ENCODE measurements at places on chromosomes 16 and 17.

- DNase-seq: no peak
These were observed 51.3 kb upstream of the TMC5 start for GRCh38 chr16:19366391-19366790.

- no peak for DNase-seq
These were observed 21.5 kb upstream of the TMEM92 start for GRCh38 chr17:50252781-50253180.

DNA sequence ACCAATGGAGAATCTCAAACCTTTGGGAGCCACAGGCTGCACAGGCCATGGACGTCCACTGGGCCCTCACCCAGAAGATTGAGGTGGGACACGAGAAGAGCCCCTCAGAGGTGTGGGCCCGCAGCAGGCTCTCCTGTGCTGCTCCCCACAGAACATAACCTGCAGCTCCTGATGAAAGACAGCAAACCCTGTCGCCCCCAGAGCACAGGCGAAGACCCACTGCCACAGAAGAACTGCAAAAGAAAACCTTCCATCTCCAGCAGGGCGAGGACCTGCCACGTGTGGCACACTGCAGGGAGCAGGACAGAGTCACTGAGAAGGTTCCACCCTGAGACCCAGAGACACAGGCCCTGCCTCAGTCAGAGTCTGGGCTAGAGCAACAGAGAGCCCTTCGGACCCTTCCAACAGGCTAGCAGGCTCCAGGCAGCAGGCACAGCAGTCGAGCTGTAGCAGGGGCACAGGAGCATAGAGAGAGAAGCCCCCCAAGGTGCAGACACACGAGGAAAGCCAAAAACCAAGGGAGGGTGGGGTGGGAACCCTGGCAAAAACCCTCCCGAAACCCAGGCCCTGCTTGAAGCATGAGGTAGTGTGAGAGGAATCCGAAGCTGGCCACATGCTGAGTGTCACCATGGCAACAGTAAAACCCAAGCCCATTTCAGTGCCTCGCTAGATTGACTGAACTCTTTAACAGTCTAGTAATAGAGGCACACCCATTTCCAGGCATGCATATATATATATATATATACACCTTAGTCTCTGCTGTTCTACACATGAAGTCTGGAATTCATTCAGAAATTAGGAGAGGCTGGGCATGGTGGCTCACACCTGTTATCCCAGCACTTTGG is 60.0 kb upstream of the CHMP6 start:
- peak; percentile 85 for DNase-seq

DNA sequence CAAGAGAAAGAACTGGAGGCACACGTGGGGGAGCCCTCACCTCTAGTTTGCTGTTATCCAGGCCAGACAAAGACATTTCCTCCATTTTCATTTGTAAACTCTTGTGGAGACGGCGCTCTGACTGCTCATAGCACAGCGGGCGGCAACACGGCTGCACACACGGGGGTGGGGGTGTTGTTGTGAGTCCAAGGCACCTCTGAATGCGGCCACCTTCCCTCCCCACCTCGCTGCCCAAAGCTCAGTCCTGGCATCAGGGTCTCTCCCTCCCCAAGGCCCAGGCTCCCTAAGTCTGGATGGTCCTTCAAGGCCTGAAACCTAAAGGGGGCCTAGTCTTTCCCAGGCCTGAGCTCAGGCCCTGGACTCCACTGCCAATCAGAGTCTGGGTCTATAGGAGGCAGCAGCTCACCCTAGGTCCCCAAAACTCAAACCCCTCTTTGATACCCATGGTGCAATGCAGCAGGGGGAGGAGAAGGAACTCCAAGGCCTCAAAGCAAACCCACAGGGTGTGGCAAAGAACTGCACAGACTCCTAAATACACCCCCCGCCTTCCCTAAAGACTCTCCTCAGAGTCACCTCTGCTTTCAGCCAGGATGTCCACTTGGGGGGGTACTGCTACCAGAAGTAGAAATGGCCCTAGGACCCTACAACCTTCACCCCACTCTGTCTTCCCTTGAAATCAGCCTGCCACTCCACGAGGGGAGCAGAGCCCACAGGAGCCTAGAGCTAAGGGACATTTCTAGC is 1.5 kb downstream of the ATXN7L3 start:
- DNase-seq: peak; percentile 45

- no peak for DNase-seq
These were observed 26.5 kb downstream of the SOX8 start for GRCh38 chr16:1008085-1008484.

DNA sequence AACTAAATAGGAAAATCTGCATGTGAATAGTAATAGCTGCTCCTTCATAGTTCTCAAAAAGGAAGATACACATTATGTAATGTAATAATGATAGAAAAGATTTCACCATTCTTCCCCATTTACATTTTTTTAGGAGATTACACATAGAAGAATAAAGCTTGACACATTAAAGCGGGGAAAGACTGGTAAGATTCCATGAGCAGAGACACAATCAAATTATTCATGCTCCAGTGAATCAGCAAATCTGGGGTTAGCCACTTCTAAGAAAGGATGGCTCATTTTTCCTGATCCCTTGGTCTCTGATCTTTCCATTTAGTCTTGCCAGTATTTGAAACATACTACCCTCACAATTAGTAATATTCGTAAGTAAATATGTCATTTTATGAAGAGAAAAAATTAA is 81.9 kb downstream of the CA4 start:
- peak; percentile 68 for DNase-seq

- DNase-seq: no peak
These were observed 20.5 kb downstream of the SLC7A6 start for GRCh38 chr16:68284847-68285246.

DNA sequence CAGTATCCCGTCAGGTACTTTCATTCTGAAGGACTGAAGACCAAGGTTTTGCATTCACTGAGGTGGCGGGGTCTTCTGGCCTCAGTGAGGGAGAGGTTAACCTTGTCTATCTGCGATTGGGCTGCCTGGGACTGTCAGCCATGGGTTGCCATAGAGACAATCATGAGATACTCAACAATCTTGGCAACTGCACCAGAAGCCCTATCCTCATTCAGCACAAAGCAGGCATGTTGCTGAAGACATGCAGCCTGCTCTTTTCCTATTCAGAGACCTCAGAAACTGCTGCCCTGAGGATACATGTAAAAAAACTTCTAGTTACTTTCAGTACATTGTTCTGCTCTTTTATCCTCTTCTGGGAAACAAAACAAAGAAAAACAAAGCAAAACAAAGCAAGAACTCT is 146.3 kb upstream of the PIRT start:
- DNase-seq: no peak

GRCh38 chr17:49520386-49521087 is 25.4 kb downstream of the NGFR start:
- no peak for DNase-seq

DNA sequence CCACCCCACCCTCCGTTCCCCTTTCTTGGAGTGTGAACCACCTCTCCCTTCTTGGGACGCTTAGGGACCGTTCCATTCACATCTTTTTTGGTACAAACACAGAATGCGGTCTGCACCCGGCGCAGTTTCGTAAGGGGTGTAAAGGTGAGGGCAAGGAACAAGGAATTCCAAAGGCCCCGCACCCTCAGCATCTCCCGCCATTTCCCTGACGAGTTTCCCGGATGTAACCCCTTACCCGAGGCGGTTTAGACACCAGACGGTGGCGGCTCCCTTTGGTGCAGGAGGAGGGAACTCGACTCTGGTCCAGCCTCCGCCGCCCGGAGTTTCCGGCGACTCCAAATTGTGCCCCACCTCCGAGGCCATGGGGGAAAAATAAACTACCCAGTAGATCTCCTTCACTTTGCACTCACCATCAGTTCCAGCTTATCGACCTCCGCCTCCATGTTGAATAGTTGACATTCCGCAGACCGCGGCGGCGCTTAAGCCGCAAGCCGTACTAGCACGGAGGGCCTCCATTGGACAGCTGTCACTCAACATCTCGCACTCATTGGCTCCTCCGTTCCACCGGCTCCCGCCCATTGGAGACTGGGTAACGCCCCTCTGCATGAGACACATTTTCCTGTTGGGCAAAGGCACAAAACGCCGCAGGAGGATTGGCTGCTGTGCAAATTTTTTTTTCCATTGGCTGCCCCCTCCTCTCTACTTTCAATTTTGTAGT is at the start of gene SKA2:
Gene SKA2, minus strand, starts transcription at position 466 of the 718 bp plus-strand sequence. Its CDS starts 23 bp downstream, at position 443.
- DNase-seq: peak; percentile 99

DNA sequence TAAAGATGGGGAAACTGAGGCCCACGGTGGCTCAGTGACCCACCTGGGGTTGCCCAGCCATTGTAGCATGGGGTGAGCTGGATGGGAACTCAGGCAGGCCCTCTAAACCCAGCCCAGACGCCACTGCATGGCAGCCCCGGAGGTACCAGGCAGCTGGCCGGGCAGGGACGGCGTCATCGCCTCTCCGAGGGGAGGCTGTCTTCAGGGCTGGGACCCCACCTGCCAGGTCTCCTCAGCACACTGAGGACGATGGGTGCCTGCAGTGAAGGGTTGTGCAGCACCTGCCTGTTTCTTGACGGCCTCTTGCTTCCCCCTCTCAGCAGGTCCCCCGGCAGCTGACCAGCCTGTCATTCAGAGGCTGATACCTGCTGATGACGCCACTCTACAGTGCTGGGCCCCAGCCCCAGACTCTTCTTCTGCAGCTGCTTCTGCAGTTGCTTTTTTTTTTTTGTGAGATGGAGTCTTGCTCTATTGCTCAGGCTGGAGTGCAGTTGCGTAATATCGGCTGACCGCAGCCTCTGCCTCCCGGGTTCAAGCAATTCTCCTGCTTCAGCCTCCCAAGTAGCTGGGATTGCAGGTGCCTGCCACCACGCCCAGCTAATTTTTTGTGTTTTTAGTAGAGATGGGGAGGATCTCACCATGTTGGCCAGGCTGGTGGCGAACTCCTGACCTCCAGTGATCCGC is 24.7 kb downstream of the RNF213 start:
- no peak for DNase-seq

DNA sequence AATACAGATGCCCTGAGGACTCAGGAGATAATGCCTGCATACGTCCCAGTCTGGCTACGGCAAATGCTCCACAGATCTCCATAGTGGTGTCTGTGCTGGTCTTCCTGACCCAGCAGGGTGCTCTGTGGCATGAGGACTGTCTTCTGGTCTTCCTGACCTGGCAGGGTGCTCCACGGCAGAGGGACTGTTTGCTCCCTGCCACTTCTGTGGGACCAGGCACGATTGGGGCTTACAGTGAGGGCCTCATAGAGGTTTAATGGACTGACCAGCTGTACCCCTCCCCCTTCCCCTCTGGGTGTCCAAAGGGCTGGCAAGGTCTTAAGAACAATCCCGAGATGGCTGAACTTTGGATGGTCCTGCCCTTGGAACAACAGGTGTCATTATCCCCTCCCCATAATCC is 123.1 kb downstream of the C16orf78 start:
- DNase-seq: no peak

DNA sequence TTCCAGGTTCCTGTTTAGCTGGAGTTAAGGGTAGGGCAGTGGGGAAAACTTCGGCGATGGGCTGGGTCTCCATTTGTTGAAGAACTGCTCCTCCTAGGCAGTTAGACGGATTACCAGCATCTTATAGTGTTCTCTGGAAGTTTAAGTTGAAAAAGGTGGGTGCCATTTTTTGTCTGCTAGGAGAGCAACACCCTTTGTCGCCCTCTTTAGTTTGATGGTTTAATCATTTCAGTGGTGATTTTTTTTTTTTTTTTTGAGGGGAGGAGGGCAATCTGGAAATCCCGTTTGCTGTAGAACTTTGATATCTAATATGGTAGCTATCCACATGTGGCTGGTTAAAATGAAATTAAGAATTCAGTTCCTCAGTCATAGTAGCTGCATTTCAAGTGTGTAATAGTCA is 4.1 kb downstream of the UBFD1 start:
- no peak for DNase-seq

DNA sequence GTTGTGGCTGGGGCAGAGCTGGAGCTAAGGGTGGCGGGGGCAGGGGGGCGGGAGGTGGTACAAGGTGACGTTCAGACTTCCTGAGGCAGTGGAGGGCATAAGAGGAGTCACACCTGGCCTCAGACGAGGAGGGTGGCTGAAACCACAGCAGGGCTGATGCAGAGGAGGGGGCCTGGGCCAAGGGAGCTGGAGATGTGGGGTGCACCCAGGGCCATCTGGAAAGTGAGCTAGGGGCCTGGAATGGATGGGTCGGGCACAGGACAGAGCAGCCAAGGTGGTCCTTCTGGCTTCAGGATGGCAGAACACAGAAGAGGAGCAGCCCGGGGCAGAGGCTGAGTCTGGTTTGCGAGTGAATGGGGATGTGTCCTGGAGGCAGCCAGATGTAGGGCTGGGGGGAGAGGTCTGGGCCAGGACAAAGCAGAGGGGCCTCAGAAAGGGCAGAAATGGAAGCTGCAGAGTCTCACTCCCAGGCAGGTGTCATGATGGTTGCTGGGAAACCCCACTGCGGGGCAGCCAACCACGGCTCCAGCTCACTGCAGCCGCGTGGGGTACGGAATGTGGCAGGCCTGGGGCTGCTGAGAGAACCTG is 57.6 kb downstream of the PRMT7 start:
- peak; percentile 36 for DNase-seq

GRCh38 chr16:49513040-49513439 is 139.4 kb downstream of the C16orf78 start:
- DNase-seq: peak; percentile 53

DNA sequence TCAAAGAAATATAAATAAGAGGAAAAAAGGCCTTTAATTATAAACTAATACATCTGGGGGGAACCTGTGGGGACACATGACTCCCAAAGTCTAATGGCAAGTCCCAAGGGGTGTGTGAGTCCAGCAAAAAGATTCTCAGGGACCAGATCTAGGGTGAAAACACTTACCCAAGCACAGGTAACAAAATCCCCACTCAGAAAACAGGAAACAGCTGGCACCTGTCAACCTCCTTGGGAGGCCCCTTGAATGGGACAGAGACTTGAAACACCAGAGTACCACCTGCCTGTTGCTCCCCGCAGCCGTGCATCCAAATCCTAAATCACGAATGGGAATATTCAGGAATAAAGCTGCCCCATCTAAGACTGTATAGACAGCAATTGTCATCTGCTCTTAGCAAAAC is 461.2 kb upstream of the CDH5 start:
- DNase-seq: no peak

GRCh38 chr16:24074574-24074973 is 181.6 kb upstream of the CACNG3 start:
- DNase-seq: no peak

- no peak for DNase-seq
These were observed 24.1 kb upstream of the SCNN1B start for GRCh38 chr16:23278031-23278430.

- DNase-seq: no peak
These were observed 317.2 kb downstream of the C16orf95 start for GRCh38 chr16:87000001-87000400.

GRCh38 chr17:55090079-55090492 is 121.5 kb downstream of the STXBP4 start:
- peak; percentile 3 for DNase-seq

- DNase-seq: no peak
These were observed 14.4 kb downstream of the FA2H start for GRCh38 chr16:74760007-74760767.

DNA sequence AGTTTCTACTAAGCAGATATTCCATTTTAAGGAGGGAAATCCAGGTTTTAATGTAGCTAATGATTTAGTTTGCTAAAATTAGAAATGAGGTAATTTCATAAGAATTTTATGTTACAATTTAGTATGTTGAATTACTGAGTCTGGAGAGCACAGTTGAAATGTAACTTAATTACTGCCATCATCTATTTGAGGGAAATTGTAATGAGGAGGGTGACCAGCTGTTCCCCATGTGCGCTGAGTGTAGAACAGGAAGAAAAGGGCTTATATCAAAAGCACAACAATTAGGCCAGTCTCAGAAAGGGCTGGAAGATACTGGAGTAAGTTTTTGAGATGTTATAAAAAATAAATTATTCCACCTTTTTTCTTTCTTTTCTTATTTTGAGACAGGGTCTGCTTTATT is 735.1 kb upstream of the GOT2 start:
- no peak for DNase-seq

Data from neural progenitor cell (in vitro differentiated cells).